ENCODE measurements at places on chromosomes 4 and X.

DNA sequence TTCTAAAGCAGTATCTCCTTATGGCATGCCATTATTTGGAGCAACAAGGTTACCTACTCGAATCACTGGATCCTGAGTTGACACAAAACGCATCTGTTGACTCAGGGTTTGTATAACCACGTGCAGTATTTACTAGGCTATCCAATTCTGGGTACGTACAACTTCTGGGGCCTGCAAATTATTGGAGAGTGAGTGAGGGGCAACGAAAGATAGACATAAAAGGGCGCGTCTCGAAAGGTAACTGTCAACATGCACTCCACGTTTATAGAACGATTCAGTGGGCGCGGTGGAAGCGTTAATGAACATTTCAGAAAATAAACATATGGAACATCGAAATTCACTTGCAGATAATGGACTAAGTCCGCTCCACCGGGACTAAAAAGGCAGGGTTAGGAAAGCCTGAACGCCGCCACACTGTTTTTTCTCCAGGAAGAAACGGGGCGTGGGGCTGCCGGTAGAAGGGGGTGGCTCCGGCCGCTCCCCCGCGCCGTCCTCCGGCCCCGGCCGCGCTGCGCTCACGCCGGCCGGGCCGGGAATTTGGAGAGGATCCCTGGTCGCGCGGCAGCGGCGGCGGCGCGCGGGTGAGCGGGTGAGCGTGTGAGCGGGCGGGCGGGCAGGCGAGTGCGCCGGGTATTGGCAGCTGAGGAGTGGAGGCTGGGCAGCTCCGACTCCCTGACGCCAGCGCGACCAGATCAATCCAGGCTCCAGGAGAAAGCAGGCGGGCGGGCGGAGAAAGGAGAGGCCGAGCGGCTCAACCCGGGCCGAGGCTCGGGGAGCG, at the start of gene SMAD1:
SMAD1 (plus strand) TSS at position 690 of the 778 bp plus-strand sequence. CDS start 32,761 bp downstream, outside the sequence.
- peak; percentile 84 for DNase-seq

DNA sequence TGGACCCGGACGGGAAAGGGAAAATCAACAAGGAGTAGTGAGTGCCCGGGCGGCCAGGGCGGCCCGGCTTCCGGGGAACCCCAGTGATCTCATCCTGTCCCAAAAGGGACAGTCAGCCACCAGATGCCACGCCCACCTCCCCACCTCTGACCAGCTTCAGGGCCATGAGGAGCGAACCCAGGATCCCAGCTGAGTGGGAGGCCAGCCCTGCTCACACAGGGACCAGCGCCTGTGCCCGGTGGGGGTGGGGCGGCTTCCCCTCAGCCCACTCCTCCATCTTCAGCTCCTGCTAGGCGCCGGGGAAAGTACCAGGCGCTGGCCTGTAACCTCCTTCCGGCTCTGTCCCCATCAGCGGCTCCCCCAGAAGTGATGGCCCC, 6.2 kb downstream of the MYL5 start:
- DNase-seq, result peak; percentile 64

GRCh38 chr4:153509724-153510123, 43.6 kb downstream of the TMEM131L start:
- no peak for DNase-seq

- no peak for DNase-seq
These were observed 713.6 kb downstream of the CCSER1 start for GRCh38 chr4:90840828-90841227.

DNA sequence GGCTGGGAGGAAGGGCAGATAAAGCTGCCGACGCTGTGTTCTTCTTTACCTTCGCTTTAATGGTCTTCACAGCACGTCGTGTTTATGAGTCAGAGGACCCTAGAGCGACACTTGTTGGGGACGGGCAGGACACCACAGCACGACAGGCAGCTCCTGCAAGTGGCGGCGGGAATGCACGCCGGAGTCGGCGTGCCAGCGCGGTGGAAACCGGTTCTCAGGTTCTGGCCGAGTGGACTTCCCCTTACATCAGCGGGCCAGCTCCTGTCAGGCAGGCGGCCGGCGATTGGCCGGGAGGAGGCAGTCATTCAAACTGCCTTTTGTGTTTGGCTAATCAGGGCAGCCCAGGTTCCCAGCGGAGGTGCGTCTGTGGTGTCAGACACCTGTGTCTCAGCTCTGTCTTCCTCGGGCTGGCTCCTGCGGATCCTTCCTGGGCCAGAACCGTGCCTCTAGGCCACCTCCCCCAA, 150.9 kb downstream of the SHROOM3 start:
- peak; percentile 96 for DNase-seq

DNA sequence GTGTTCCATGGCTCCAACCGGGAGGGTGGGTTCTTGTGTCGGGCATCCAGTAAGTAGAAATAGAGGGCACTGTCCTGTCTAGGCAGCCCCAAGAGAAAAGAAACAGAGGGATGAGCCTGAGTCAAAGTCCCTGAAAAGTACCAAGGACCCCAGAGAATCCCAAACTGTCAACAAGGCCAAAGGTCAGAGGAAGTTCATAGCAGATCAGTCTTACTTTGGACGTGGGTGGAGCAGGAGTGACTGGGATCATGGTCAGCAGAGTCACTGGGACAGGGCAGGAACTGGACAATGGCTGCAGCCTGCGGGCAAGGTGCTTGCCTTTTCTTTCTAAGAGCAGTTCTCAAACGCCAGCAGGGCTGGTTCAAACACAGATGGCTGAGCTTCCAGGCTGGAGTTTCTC, 17.3 kb downstream of the F11 start:
- no peak for DNase-seq

DNA sequence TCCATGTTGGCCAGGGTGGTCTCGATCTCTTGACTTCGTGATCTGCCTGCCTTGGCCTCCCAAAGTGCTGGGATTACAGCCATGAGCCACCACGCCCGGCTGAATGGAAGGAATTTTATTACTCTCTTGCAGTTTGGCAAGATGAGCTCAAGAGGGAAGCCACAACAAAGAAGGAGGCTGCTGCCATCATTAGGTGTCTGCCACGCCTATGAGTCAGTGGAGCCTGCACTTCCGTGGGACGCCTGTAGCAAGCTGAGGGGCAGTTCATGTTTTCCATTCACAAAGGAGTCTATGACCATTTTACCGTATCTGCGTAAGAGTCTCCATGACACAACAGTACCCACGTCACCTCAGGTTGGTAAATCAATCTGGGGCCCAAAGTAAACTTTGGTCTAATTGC, 51.2 kb upstream of the CHRNA9 start:
- peak; percentile 47 for DNase-seq

GRCh38 chr4:11165052-11165451, 263.6 kb downstream of the HS3ST1 start:
- DNase-seq, result no peak

- no peak for DNase-seq
These were observed 258.5 kb upstream of the SLIT2 start for GRCh38 chr4:19993242-19993641.

DNA sequence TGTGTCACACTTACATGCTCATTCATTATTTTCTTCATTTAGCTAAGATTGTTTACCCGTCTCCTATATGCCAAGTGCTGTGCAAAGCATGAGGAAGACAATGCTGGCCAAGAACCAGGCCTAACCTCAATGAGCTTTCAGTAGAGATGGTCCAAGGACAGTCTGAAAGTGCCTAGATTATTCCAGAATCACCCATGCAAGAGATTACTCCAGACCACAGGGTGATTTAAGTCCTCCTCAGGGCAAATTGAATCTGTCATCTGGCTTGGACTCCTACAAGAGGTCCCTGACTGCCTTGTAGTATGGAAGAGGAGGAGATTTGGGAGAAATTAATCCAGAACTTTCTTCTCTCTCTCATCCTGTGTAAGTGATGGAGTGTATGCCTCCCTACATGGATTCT, 99.4 kb upstream of the NDP start:
- DNase-seq, result no peak

GRCh38 chr4:188076169-188076568, 33.2 kb downstream of the TRIML2 start:
- no peak for DNase-seq

GRCh38 chr4:152679414-152680281, at the start of gene TMEM154:
Gene TMEM154, minus strand, starts transcription at chr4:152679997. Its CDS starts 64 bp downstream, at chr4:152679933.
- DNase-seq, result peak; percentile 87

GRCh38 chrX:39718981-39719380, 378.8 kb downstream of the BCOR start:
- DNase-seq, result no peak

GRCh38 chr4:58962424-58962823, 1852.2 kb upstream of the IGFBP7 start:
- no peak for DNase-seq

GRCh38 chrX:78024349-78025059, 55.1 kb upstream of the PGAM4 start:
- peak; percentile 51 for DNase-seq

DNA sequence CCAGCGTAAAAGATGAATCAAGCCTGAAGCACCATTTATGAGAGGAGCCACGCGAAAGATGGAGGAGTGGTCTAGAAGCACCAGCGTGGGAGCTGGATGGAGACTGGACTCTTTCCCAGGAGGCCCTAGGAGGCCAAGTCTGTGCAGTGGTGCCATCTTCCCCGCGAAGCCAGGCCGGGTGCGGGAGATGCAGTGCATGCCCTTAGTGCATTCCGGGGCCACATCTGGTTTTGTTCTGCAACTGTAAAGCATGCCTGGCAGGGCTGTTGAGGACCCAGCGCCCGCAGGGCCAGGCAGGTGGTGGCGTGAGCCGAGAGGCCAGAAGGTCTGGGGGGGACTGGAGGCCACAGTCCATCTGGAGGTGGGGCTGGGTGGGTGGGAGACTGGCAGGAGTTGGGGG, 78.6 kb upstream of the ADRA2C start:
- no peak for DNase-seq

GRCh38 chr4:3367866-3368265, 73.9 kb upstream of the HGFAC start:
- no peak for DNase-seq

- DNase-seq, result no peak
These were observed 24.2 kb upstream of the SPON2 start for GRCh38 chr4:1196421-1197183.

GRCh38 chr4:68326141-68326540, 23.7 kb downstream of the YTHDC1 start:
- DNase-seq, result no peak

DNA sequence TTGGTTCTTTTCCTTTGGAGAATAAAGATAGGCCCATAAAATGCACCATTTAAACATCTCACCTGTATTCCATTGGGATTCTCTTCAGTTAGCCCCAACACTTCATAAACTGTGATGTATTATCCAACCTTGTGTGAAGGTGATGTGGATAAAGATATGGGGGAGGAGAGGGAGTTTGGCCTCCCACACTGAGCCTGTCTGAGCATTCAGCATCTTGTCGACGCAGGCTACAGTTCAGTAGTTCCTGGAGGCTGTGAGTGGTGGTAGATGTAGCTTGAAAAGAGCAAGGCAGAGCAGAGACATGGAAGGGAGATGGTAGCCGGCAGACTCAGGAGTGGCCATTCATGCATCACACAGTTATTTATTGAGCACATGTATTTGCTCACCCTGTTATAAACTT, 292.4 kb upstream of the PITX2 start:
- DNase-seq, result no peak

DNA sequence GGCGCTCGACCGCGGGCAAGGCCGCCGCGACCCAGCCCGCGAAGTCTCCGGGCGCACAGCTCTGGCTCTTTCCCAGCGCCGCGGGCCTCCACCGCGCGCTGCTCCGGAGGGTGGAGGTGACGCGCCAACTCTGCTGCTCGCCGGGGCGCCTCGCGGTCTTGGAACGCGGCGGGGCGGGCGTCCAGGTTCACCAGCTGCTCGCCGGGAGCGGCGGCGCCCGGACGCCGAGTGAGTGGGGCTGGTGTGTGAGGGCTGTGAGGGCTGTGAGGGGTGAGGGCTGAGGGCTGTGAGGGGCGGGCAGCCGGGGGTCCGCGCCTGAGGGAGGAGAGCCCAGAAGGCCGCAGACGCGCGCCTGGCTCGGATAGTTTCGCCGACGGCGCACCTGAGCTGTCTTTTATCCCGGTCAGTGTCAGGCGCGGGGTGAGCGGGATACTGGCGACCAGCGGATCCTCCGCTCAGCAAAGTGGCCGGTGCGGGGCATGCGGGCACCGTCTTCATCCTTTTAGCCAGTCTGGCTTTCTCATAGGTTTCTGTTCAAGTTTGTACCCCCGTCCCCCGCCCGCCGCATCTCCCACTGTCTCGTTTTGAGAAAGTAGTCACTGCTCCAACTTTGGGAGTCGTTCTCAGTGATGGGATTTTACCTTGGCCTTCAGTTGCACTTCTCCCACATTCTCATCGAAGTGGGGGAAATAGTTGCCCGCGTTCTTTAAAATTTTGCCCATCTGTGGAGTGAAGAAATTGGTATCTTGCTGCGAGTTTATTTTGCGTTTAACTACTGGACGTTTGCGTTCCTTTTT, 586 bp downstream of the HERC5 start:
- DNase-seq, result peak; percentile 77

DNA sequence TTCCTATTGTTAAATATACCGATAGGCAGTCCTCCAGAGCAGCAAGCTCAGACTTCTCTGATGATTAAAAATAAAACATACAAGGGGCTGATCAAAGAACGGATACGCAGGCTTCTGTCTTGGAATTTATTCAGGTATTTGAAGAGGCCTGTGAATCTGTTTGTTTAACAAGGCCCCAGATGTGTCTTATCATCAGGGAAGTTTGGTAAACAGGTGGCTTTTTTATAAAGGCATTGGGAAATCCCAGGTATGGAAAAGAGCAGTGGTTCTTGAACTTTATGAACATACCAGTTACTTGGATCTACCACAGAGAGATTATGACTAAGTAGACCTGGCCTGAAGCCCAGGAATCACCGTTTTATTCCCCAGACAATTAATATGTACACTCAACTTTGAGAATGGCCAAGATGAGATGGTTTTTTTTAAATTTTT, 47.9 kb downstream of the SOWAHB start:
- no peak for DNase-seq

- DNase-seq, result no peak
These were observed 240.1 kb downstream of the STIM2 start for GRCh38 chr4:27100713-27101112.

GRCh38 chr4:751676-752075, 46.0 kb downstream of the PCGF3 start:
- no peak for DNase-seq

DNA sequence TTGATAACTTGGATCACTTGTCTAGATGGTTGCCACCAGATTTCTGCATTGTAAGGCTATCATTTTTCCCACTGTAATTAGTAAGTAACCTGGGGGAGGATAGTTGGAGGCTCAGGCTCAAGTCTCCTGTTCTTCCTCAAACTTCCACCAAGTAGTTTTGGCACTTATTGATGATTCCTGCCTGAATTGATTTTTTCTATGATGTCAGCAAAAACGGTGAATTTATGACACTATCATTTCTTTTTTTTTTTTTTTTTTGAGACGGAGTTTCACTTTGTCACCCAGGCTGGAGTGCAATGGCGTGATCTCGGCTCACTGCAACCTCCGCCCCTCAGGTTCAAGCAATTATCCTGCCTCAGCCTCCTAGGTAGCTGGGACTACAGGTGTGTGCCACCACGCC, 12.4 kb downstream of the TMSB4X start:
- no peak for DNase-seq

DNA sequence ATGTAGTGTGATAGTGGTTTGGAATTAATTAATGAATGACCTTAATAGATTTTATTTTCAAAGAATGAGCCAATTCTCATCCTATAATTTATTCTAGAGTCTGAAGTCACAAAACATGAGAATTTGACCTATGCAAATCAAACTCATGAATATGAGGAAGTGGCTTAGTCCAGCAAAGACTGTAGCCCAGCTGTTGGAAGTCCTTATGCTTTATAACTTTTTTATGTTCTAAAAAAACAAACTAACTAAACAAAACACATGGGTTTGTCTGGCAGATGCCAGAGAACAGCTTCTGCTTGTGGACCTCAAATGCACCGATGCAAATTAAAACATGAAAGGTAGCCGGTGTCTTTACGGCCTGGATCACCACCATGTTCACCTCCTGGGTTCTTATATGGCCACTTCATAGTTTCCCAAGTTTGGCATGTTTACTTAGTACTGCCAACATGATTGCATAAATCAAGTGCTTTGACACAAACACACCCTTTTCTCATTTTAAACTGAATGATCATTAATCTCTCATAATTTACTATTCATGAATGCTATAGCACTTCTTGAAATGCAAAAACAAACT, 277.4 kb downstream of the PAPSS1 start:
- DNase-seq, result no peak
